Jurkat, Clone E6-1 (cell line): ENCODE measurements at places on chromosomes 13 and 19.

DNA sequence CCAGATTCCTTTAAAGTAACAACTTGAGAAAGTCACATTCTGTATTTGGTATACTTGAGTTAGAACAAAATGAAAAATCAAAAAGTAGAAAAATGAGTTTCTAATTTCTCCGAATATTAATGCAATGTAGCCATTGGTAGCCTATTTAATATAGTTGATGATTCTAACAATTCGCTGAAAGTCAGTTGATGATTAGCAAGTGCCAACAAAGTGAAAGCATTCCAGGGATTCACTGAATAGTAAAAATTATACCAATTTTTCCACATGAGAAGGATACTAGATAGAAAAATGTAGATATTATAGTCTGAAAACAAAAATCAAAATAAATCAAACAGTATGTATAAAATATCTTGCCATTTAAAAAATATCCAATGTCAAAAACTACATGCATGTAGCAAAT lies 117.2 kb downstream of the FREM2 start:
- DNase-seq: no peak

DNA sequence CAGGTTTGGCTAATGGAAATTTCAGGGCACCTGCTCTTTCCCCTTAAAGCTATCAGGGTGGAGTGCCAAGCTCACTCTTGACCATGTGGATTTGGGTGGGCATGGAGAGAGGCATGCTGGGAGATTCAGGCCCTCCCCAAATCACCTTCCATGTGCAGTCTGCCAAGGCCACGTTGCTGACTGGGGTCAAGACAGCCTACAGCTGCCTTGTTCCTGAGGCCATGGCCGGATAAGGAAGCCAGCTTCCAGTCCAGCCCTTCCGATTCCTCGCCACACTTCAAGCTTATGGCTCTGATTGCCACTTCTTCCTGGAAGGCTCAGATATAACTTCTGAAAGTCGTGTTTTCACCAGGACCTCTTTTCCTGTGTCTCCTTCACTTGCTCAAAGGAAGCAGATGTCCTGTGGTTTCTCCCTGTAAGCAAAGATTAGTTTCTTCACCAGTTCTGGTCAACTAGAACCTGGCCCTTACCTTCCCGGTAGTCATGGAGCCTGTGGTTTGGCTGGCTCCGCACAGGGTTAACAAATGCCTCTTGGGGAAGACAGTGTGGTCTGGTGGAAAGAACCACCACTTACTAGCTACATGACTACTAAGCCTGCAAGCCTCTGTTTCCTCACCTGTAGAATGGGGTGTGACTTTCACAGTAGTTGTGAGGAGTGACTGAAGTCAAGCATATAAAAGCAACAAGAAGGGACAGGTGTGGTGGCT lies 16.1 kb upstream of the TPT1 start:
- peak; percentile 43 for DNase-seq

DNA sequence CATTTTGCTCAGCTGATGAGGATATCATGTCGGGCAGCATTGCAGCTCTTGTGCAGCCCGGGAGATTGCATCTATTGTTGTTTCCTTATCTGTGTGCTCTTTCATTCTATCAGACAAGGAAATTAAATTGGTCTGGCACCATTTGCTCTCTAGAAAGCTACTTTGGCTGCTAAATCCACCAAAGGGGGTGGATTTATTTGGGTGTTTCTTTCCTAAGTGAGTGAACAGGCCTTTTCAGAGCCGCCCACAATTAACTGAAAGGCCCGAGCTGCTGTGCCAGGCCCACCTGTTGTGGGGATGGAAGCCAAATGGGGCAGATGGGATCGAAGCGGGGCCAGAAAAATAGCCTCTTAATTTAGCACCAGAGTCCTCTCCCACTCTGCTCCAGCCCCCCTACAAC lies 99.4 kb downstream of the DNAJC15 start:
- DNase-seq: no peak

DNA sequence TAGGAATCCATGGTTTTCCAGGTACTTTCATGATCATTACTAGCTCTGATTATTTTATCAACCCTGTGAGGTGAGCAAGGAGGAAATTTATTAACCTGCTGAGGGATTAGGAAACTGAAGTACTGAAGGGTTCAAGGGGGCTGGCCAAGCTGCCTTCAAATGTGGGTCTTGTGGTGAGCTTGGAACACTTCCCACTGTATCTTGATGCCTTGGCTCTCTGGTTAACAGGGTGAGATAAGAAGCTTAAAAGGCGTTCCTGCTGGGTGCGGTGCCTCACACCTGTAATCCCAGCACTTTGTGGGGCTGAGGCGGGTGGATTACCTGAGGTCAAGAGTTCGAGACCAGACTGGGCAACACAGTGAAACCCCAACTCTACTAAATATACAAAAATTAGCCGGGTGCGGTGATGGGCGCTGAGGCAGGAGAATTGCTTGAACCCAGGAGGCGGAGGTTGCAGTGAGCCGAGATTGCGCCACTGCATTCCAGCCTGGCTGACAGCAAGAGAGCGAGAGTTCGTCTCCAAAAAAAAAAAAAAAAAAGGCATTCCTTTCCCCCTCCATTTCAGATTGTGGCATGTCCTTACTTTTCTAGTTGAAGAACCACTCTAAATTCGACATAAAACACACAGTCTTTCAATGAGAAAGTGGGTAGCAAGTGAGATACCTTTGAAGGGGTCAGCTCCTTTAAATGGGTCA lies 70.2 kb downstream of the KLF2 start:
- peak; percentile 67 for DNase-seq

GRCh38 chr19:49988433-49988832 lies 27.5 kb upstream of the SIGLEC11 start:
- DNase-seq: no peak

DNA sequence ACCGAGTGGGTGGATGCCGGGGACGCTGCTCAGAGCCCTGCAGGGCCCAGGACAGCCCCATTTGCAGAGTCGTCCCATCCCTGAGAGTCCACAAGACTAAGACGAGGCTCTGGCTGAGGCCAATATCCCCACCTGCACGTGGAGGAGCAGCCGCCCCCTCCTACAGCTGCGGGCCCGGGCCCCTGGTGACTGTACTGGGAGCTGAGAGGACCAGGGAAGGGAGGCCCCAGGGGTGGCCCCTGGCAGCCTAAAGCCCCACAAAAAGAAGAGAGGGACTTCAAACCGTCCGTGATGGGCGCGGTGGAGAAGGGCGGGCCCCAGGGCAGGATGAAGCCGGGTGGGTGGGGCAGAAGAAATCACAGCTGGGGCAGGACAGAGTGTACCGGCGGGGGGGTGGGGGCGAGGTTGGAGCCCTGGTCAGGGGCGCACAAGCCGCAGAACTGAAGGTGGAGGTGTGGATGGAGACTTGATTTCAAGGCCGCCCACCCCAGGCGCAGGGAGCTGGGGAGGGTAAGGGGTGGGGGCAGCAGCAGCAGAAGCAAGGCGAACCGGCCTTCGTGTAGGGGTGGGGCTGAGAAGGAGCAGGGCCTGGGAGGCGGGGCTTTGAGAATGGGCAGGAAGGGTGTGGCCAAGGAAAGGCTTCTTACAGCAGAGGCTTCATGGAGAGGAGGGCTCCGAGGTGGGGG lies 12.9 kb downstream of the CFD start:
- DNase-seq: peak; percentile 90

DNA sequence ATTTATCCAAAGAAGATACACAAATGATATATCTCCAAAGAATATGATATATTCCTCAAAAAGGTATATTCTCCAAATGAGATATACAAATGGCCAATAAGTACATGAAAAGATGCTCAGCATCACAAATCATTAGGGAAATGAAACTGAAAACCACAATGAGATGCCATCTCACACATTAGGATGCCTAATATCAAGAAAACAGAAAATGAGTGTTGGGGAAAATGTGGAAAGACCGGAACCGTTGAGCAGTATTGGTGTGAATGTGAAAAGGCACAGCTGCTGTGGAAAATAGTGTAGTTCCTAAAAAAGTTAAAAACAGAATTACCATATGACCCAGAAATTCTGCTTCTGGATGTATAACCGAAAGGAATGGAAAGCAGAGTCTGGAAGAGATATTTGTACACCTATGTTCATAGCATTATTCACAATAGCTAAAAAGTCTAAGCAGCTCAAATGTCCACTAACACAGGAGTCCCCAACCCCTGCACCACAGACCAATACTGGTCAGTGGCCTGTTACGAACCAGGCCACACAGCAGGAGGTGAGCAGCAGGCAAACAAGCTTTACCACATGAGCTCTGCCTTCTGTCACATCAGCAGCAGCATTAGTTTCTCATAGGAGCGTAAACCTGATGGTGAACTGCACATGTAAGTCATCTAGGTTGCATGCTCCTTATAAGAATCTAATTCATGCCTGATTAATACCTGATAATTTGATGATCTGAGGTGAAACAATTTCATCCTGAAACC lies 291.9 kb downstream of the PCDH20 start:
- DNase-seq: no peak

GRCh38 chr13:24718192-24718965 lies 38.2 kb downstream of the ATP12A start:
- no peak for DNase-seq

DNA sequence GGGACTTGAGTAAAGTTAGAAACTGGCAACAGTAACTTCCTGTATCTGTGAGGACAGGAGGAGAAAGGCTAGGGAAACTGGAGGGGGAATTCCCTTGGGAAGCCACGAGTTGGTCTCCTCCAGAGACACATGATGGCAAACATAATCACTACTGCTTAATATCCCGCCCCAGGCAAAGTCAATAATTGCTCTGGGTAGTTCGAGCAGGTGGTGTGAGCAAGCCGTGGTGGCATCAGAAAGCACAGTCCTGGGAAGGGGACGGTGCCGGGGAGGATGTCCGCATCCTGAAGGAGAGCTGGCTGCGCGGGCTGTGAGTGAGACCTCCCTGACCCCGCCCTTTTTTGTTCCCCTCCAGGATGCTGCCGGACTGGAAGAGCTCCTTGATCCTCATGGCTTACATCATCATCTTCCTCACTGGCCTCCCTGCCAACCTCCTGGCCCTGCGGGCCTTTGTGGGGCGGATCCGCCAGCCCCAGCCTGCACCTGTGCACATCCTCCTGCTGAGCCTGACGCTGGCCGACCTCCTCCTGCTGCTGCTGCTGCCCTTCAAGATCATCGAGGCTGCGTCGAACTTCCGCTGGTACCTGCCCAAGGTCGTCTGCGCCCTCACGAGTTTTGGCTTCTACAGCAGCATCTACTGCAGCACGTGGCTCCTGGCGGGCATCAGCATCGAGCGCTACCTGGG lies 1.4 kb downstream of the FFAR2 start:
- DNase-seq: no peak

GRCh38 chr13:112933649-112934048 lies 35.4 kb upstream of the MCF2L start:
- no peak for DNase-seq

GRCh38 chr13:30504081-30504480 lies 38.3 kb upstream of the HMGB1 start:
- peak; percentile 79 for DNase-seq

DNA sequence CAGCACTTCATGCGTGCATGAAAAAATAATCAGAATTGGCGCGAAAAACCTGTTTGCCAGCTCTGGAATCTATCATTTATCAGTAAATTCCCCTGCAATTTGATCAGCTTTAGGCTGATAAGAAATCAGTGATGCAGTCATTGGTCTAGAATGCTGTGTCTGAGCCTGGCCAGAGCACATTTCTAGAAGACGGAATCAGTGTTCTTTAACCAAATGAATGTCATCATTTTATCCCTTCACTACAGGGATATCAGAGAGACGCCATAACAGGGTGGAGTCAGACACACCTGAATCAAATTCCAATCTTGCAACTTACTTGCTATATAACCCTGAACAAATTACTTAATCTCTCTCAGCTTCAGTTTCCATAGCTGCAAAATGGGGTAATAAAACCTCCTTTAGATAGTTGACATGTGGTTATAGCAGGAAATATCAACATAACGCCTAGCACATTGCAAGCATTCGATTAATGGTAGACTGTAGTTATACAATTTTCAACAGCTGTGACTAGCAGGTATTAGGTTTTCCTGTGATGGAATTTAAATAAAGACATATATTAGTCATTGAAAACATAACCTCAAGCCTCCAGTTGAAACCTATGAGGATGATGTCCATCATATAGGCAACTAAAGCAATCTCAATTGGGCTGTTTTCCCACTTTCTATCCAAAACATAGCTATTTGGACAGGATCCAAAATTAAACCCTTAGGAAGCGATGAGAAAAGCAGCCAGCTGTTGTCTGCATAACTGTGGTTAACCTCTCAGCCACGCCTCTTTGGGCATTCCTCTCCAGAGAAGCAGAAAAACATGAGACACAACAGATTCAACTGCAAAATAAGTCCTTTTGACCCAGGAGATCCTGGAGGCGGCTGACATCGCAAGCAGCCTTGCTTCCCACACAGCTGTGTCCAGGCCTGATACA lies 51.6 kb upstream of the UBL3 start:
- peak; percentile 38 for DNase-seq

- no peak for DNase-seq
These were observed 349.1 kb downstream of the LIG4 start for GRCh38 chr13:107866032-107866940.

DNA sequence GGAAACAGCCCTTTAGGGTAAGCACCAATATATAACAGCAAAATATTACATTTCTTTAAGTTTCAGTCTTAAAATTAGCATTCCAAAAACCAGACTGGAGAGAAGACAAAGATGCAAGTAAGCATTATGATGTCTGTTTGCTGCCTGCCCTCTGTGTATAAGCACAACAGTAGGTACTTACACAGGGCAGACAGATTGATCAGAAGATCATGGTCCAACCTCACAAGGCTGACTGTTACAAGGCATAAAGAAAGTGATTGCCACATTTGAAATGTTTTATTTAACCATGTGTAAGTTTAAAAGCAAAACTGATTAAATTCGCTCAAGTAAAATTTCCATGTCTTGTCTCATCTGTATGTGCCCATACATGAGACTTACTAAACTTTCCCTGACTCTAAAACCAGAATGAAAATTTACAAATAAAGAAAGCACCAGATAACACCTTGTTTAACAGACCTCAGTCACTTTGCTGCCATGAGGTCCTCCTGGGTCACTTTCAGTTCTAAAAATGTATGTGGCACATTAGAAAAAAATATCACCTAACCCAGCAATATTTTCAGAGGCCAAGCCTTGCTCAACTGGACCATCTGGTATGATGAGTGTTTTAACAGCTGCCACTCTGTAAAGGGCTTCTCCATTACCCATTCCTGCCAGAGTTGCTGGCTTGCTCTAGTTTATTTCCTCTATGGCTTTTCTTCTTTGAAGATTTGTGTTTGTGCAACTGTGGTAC lies 297.0 kb downstream of the RBM26 start:
- DNase-seq: no peak

GRCh38 chr19:14977128-14977527 lies 2.5 kb downstream of the SLC1A6 start:
- DNase-seq: no peak

DNA sequence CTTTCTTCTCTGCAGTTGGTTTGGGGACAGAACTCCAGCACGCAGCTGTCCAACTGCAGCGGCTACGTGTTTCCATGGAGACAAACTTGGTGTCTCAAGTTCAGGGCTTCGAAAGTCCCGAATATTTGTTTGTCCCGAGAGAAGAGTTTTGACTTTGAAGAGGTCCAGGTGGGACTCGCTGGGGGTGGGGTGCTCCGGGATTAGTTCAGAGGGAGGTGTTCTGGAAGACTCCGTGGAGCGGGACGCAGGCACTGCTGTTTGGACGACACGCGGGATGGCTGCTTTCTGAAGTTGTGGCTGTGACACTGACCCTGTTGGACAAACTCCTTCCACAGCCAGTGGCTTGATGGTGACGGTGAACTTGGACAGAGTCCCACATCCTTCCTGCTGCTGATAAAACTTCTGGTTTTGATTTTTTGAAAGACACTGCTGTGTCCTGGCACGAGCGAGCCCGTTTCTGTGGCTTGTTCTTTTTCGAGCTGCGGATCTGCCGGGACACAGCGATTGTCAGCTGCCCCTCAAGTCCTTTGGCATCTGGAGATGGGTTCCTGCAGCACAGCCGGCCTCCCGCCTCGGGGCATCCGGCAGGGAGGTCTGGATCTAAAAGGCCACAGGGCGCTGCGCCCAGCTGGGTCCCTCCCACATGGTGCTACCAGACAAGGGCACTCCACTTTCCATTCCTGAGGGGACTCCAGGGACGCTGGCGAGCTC lies 15.9 kb upstream of the RANBP3 start:
- no peak for DNase-seq
